ENCODE measurements at places on chromosomes 12 and 14.

DNA sequence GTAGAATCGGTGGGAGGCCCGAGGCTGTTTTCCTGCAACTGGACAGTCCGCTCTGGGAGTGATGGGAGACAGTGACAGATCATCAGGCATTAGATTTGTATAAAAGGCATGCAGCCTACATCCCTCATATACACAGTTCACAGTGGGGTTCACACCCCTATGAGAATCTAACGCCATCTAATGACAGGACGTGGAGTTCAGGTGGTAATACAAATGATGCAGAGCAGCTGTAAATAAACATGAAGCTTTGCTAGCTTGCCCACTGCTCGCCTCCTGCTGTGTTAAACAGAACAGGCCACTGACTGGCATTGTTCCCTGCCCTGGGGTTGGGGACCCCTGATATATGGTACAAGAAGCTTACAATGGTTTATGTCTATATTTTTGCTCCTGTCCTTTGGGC, 179.0 kb downstream of the LRFN5 start:
- peak; percentile 6 for DNase-seq

GRCh38 chr12:120979862-120980696, 1.7 kb downstream of the HNF1A start:
- DNase-seq, result no peak

DNA sequence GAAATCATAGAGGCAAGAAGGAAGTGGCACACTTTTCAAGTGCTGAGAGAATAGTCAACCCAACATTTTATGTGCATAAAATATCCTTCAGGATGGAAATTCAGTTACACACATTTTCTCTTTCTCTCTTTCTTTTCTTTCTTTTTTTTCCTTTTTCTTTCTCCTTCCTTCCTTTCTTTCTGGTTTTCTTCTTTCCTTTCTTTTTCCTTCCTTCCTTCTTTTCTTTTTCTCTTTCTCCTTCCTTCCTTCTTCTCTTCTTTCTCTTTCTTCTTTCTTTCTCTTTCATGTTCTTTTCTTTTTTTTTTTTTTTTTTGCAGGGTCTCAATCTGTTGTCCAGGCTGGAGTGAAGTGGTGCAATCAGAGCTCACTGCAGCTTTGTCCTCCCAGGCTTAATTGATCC, 38.7 kb upstream of the OR5AU1 start:
- DNase-seq, result no peak

DNA sequence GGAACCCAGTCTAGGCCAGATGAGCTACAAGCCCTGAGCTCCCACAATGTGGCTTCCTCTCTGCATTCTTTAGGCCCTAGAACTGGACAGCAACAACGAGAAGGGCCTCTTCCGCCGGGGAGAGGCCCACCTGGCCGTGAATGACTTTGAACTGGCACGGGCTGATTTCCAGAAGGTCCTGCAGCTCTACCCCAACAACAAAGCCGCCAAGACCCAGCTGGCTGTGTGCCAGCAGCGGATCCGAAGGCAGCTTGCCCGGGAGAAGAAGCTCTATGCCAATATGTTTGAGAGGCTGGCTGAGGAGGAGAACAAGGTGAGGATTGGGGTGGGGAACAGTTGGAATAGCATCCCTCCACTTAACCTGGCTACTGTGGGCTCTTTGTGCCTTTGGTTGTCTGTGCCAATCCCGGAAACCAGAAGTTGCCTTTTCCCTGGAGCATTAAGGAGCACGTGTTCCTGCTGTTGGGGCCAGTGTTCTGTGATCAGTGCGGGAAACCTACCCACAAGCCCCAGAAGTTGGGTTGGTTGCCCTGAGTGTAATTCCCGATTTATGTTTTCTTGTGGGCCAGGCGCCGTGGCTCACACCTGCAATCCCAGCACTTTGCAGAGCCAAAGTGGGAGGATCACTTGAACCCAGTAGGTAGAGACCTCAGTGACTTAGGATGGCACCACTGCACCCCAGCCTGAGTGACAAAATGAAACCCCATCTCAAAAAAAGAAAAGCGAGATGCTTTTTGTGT, 6.4 kb downstream of the FKBP4 start:
- DNase-seq, result no peak

DNA sequence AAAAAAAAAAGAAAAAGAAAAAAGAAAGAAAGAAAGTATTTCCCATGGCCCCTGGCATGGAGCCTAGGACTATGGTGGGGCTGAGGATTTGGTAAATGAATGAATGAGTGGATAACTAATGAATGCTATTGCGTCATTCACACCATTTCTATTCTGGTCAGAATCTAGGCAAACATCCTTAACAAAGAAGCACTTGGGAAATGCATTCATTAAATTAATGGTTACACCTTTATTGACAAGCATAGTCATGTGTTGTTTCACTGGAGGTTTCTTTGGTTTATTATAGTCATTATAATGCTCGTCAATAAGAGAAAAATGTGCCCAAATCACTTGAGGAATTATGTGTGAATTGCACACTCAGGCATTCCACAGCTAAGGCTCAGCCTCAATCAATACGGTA, 13.6 kb upstream of the AQP2 start:
- no peak for DNase-seq

GRCh38 chr14:34632411-34632978, 2.5 kb upstream of the SNX6 start:
- no peak for DNase-seq

- no peak for DNase-seq
Observed at GRCh38 chr12:30877105-30877875, 49.3 kb upstream of the TSPAN11 start.

DNA sequence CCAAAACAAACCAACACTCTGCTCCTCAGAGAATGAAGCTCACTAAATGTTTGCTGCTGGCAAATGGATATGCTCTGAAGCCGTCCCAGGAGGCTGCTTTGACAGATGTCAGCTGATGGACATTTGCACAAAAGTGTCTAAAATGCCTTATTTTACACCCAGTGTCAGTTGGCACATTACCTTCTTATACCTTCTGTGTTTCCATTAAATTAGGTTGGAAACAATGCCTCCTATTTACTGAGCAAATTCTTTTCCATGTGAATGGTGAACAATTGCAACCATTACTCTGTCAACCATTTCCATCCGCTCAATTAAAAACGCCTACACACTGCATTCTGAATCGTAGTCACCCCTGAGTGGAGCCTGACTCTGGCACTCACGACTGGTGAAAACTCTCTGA, 1679.9 kb upstream of the FLRT2 start:
- no peak for DNase-seq

DNA sequence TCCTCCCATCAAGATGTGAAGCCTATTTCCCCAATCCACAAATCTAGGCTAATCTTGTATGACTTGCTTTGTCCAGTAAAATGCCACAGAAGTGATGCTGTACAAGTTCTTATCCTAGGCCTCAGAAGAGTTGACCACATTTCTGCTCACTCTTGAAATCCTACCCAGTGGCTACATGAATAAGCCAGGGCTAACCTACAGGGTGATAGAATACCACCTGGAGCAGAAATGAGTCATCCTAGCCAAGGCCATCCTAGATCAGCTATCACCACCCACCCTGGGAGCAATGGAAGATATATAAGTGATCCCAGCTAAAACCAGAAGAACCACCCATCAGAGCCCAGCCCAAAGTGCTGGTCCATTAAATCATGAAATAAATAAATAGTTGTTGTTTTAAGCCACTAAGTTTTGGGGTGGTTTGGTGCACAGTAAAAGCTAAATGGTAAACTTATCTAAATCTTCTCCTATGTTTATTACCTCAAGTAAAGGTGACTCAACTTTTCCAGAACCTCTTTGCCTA, 105.1 kb downstream of the RPS29 start:
- no peak for DNase-seq

DNA sequence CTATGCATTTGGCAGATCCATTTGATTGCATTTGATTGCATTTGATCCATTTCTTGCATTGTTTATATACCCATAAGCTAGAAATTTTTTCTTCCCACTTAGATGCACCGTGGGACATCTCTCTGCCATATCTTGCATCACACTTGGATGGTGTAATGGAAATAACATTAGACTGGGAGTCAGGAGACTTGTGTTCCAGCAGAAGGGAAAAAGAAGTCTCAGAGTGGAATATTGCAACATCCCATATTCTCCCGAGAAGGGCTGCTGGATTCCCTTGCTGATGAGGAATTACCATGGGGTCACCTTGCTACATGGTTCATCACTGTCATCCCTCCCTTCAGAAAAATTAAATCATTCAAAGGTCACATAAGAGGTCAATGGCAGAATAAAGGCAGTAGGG, 78.1 kb downstream of the KSR2 start:
- no peak for DNase-seq

DNA sequence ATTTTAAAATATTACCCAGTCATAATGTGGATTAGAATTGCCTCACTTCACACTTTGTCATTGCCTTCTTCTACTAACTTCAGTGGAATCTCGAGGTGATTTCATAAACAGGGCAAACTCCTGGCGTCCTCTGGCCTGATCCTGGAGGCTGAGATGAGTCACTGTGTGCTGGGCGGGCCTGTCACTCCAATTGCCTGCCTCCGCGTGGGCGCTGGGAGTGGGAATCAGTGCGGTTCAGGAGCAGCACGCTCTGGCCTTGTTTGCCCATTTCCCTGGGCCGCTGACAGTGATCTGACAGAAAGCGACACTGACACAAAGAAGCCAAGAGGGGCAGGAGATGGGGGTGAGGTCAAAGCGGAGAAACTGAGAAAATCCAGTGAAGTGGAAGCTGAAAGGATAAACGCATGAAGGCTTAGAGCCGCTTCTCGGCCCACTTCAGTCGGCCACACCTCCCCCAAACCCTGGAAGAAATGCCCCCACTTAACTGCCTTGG, 29.7 kb downstream of the LGR5 start:
- peak; percentile 39 for DNase-seq

DNA sequence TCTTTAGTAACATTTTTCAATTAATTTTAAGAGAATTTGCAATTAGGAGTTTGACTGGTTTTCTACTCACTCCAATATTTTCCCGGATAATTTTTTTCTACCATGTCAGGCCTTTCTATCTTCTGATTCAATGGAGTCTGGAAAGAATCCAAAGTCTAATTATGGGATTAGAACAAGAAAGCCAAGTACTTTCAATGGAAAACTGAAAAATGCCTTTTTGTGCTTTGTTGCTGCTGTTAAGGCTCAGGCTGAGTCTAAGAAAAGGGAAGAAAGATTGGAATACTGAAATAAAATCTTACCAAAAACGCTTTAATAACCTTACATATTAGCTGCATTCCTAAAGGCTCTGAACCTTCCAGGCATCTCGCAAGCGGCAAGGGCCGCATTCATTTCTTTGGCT, 24.4 kb upstream of the DHRS4 start:
- DNase-seq, result no peak

- peak; percentile 18 for DNase-seq
Observed at GRCh38 chr12:115771065-115771464, 506.4 kb downstream of the MED13L start.

- no peak for DNase-seq
Observed at GRCh38 chr12:52819731-52820510, 6.0 kb upstream of the KRT4 start.

DNA sequence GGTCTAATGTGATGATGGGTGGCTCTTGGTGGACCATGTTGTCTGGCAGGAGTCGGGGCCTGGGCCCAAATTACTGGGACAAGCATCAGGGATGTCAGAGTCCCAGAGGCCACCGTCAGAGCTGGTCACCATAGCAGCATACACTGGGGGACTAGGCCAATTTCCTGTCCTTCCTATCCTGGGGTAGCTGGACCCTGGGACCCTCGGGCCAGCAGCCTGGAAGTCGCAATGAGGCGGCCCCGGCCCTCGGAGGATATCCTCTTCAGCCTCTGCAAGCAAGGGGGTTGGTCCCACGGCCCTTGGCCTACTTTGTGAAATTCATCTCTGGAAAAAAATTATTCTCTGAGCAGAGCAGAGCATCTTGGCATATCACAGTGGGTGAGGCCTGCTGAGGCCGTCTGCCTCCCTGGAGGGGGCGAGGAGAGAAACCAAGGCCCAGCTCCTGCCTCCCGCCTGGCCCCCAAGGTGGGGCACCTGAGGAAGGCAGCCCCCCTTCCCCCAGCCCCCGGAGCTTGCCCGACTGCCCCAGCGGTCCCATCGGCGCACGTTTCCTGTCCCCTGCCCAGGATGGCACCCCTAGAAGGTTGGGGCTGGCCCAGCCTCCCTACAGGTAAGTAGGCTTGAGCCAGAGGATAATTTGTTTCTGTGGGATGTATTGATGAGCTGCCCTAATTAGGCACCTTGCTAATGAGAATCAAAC, 135.0 kb upstream of the MYL2 start:
- DNase-seq, result no peak

- DNase-seq, result no peak
Observed at GRCh38 chr12:73125148-73125547, 853.0 kb downstream of the TRHDE start.

GRCh38 chr12:89690925-89691324, 17.7 kb downstream of the ATP2B1 start:
- no peak for DNase-seq
